ENCODE measurements at places on chromosomes 1 and 21.

GRCh38 chr1:66354311-66355201 is 179.4 kb upstream of the SGIP1 start:
- peak; percentile 17 for DNase-seq

DNA sequence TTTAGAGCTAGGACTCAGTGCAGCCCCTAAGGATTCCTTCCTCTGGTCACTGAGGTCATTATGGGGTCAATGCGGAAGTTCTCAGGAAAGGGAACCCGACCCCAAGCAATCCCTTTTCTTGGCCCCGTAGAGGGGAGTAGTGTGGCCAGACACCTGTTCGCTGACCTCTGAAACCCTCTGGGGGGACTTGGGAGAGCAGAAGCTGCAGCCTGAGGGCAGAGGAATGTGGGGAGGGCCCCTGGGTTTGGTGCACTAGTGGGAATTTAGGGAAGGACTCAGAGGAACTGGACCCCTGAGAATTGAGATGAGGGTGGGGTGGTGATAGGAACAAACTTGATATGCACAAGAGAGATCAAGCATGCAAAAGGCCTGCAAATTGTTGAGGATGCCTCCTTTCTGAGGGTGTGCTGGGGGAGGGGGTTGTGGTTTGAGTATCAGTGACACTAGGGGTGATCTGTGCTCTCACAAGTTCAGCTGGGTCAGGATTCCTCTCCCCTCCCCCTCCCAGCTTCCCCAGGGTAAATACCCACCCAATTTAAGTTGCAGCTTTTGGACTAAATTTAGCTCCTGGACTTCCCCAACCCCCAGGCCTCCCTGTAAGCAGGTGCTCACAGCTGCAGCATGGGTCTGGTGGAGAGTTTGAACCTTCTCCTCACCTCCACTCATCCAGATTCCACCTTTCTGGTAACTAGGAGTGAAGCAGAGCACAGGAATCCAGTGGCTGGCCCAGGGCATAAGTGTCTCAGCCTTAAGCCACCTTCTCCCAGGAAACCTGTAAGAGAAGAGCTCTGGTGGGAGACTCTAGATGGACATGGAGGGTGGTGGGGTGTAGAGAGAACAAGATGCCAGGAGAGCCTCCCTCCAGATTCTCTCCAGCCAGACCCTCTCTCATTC is 13.5 kb downstream of the ADAMTSL4 start:
- DNase-seq: no peak

DNA sequence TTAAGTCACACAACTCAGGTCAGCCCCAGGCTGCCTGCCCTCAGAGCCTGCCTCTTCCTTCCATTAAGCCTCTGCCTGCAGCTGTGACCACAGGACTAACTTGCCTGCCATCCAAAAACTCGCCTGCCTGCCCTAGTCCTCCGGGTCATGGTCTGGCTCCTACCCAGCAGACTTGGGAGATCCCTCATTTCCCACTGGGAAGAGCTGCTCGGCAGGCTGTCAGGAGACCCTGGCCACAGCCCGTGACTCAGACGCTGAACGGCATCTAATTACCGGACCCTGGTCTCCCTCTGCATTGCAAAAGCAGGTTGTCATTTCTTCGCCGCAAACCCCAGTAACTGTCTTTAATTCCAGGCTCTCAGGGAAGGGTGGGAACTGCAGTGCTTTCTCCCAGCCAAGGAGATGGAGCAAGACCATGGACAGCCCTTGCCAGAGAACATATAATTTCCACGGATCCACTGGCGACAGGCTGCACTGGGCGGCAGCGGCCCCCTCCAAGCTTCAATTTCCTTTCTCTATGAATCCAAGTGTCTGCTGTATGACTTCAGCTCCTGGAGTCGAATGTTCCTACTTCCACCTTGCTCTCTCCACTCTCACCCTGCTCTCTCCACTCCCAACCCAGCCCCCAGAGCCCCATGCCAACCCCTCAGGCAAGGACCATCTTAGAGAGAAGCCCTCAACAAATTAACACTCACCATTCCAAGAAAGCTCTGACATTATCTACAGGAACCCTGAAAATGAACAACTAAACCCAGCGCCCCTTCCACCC is 20.4 kb downstream of the OLFML2B start:
- DNase-seq: no peak

DNA sequence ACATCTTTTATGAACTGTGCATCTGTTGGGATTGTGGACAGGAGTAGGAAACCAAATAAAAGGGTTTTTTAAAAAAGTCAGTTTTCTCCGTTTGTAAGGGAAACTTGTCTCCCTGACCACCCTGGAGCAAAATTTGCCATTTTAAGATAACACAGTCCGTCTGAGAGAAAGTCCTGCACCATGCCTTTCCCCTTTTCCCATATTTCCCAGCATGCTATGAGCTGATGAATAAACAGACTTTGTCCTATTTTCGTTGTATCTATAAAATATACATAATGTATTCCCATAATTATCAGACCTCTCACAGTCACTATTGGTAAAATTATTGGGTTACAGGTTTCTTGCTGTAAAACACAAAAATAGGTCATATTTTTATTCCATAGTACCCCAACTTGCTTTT is 1.7 kb upstream of the AKT3 start:
- no peak for DNase-seq

- no peak for DNase-seq
Measured at GRCh38 chr1:113551728-113552127, 161.4 kb downstream of the MAGI3 start.

DNA sequence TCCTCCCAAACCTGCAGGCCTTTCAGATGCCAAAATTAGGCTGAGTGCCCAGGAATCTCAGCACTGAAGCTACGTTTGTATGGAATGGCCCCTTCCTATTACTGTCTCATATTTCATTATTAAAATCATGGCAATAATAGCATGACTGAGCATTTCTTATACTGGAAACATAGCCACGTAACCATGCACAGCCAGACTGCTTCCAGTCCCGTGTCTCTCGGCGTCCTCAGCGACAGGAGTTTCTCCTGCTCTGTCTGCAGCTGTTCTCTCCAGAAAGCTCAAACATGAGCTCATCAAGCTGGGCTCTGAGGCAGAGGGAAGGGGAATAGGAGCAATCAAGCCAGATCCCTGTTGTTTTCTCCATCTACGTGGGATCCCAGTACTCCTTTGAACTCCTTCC is 104.0 kb downstream of the CDC7 start:
- no peak for DNase-seq

GRCh38 chr1:116699605-116700004 is 32.1 kb upstream of the IGSF3 start:
- no peak for DNase-seq

DNA sequence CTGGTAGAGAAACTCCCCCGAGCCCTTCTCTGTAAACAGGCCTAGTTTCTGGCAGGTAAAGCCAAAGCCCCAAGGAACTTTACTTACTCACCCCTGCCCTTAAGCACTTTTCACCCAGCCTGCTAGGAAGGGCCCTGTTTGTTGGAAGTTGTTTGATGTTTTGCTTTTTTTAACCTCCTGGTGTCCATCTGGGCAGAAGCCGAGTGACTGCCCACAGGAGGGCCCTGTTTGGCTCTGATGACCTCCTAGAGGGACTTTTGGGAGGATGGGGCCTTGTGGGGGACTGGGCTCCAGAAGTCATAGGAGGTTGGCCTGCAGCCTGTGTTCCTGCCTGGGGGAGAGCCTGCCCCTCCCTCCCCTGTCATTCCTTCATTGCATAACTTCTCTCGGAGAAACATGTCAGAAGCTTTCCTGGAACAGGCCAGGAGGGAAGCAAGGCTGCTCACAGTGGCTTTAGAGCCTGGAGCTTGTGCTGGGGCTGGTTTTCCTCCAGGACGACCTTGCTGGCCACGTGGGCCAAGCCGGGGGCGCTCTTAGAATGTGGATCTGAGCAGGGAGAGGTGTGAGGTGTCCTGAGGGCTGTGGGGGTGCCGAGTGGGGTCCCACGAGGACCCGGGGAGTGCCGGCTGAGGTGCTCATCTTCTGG is 33.9 kb downstream of the COQ8A start:
- DNase-seq: peak; percentile 55

DNA sequence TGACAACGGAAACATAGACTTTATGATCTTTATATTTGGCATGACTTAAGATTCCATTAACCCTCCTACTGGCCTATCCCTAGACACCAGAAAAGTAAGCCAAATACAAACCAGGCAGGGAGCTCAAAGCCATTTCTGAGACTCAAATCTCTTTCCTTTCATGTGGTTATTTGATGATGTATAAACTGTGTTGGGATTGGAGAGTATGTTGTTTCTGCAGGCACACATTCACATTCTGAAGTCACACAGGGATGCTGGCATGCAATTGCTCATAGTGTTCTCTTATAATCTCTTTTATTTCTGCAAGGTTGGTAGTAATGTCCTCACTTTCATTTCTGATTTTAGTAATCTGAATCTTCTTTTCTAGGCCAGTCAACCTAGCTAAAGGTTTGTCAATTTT is 5.8 kb downstream of the ZMYND12 start:
- DNase-seq: no peak

GRCh38 chr1:46830665-46831322 is 31.9 kb downstream of the CYP4B1 start:
- no peak for DNase-seq

- DNase-seq: no peak
Measured at GRCh38 chr21:26818906-26819305, 26.3 kb downstream of the ADAMTS1 start.

- DNase-seq: no peak
Measured at GRCh38 chr1:1045129-1045528, 25.2 kb downstream of the AGRN start.

Measured in hepatic stellate cell (primary cell).